ENCODE measurements at places on chromosomes 1 and 21. TPM values are rescaled to one million over a fixed set of nuclear protein-coding genes. Genes with fewer than 3 reads are reported as not detected.

DNA sequence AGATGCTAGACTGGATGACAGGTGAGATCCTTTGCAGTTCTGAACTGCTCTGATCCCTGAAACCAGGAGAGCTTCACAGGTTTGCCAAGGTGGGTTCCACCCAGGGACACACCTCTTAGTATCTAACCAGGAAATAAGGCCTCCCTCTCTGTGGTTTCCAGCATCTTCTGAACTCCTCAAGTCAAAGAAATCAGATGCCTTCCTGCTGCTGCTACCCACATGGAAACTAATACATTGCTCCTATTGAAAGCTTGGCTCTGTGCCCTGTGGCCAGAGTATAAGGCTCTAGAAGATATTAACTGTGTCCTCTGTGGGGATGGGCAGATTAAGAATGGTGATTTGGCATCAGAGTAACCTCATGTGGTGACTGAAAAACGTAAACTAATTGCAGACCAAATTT is 75.0 kb upstream of the MRPS6 start:
- DNase-seq = no peak

Gene SPATA46
- polyA plus RNA-seq = not detected

Gene GNAT2
- polyA plus RNA-seq = not detected

Gene GMEB1
- 9.7 TPM for polyA plus RNA-seq

Gene HSPA6
- polyA plus RNA-seq = 0.67 TPM

DNA sequence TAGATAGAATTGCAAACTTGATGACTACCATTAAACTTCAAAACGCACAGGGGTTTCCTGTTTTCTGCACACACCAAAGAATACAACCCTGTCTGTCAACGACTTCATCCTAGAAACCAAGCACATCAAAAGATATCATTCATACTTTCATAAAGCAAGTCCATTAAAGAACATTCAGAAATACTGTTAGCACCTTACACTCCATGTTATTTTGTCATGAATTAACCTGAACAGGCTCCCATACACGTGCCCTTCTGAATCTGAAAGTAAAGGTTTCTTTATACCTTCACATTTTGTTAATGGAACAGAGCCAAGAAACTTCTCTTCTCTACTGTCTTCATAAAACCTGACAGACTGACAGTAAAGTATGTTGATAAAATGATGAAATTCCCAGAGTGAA is 46.1 kb downstream of the PUM1 start:
- DNase-seq = no peak

Gene ARHGEF10L
- polyA plus RNA-seq = 29.4 TPM

Gene SDC3
- 36.0 TPM for polyA plus RNA-seq

GRCh38 chr1:10730985-10731384 is 65.5 kb downstream of the CASZ1 start:
- no peak for DNase-seq

DNA sequence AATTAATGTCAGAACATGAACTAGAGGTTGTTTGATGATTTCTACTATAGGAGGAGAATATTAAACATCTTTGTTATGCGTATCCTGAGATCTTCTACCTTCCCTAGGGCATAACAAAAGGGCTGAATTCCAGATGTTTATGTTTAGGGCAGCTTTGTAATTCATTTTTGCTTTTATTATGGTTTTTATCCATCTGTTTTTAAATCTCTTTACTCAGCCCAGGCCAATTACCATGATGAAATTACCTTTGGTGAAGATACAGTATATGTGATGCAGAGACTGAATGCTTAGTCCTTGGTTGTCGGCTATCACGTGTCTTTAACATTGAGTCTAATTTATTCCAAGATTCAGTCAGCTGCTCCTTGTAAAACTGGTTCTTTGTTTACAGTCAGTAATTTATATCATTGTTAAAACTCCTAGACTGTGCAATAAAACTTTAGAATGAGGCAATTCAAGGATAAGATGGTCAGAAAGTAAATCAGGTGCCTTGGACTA is 176.9 kb downstream of the CTH start:
- DNase-seq = no peak

DNA sequence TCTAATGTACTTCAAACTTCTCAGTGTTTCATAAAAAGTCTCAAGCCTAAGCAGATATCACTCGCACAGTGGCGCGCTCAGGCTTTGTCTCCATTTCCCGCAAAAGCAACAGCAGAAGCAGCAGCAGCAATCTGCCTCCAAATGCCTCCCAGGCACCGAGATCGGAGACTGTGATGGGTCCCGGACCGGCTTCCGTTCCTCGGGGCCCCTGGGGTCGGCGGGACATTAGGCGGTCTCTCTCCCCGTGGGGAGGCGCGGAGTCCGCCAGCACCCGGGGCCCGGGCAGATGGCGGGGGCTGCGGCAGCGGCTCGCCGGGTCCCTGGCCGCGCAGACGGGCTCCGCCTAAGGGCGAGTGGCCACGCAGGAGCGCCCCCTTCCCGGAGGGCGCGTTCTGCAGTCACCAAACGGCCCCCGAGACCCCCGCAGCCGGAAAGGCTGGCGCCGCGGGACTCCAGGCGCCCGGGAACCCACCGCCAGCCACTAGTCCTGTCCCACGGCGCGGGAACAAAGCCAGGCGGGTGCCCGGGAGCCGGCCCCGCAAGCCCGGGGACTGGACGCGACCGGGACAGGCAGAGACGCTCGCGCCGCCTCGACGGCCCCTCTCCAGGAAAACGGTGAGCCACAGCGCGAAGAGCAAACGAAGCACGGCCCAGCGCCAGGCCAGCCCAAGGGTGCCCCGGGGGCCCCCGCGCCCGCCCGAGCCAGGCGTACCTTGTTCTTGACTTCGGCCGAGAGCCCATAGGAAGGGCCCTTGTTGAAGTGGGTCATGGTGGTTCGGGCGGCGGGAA is 590 bp downstream of the CNN3 start:
- peak; percentile 81 for DNase-seq

GRCh38 chr1:168291222-168291837 is 10.7 kb downstream of the TBX19 start:
- no peak for DNase-seq

Gene AKR7A3
- 1.6 TPM for polyA plus RNA-seq

DNA sequence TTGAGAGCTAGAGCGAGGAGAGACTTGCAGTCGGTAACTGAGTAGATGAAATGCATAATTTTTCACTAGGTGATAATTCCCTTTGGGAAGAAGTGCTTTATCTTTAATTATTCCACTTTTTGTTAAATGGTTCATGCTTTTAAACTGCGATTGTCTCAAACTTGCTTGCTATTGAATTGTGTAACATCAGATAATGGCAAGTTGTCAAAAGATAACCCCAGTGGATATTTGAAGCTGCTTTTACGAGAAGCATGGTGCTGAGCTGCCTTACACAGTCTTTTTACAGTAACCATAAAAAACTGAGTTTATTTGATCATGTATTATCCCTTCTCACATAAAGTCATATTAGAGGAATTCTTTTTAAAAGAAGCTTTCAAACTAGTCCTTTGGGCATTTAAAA is 30.2 kb downstream of the TMEM50B start:
- DNase-seq = no peak

DNA sequence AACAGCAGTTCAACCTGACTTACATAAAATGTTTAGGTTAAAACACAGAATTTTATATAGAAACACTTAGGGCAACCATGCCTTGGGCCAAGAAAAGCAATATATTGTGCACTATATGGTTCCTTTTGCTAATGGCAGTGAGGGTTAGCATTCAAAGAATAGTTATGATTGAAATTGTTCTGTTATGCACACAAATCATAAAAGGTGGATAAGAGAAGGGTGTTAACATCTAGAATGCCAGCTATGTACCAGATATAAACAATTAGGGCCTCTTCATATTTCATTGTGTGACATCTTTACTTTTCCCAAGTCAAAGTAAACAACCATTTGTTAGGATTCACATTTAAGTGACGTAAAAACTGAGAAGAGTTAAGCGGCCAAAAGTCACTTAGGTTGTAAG is 308.0 kb upstream of the B3GALT2 start:
- no peak for DNase-seq

GRCh38 chr1:18989176-18989799 is 32.8 kb upstream of the IFFO2 start:
- no peak for DNase-seq

Gene CD84
- 3.2 TPM for polyA plus RNA-seq

Gene KRTAP10-3
- not detected for polyA plus RNA-seq

- no peak for DNase-seq
Observed at GRCh38 chr1:215986401-215986800, 419.3 kb downstream of the KCTD3 start.

DNA sequence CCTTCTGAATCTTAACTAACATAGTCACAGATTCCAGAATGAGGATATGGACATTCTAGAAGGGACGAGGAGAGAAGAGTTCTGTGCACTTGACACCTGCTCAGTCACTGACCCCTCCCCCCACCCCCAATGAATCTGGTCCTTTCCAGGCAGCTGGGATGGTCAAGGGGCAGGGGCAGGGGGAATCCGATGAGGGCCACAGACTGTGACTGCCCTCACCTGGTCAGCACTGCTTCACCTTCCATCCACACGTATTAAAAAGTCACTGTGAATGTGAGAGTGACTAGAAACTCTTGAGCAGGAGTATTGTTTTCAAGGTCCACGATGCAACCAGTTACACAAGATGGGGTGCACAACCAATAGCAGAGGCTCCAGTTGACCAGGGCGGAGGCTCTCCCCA is 9.5 kb upstream of the PRAMEF12 start:
- no peak for DNase-seq

DNA sequence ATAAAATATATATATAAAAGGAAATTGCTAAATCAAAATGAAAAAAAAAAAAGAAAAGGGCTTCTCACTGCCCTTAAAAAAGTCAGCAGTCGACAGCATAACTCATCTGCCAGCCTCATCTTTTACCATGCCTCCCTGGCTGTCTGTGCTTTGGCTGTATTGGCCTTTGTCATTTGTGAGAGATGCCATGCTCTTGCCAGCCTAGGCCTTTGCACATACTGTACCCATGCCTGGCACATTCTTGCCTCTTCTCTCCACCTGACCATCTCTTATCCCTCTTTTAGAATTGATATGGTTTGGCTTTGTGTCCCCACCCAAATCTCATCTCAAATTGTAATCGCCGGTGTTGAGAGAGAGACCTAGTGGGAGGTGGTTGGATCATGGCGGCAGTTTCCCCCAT is 37.1 kb downstream of the DIRAS3 start:
- DNase-seq = no peak

DNA sequence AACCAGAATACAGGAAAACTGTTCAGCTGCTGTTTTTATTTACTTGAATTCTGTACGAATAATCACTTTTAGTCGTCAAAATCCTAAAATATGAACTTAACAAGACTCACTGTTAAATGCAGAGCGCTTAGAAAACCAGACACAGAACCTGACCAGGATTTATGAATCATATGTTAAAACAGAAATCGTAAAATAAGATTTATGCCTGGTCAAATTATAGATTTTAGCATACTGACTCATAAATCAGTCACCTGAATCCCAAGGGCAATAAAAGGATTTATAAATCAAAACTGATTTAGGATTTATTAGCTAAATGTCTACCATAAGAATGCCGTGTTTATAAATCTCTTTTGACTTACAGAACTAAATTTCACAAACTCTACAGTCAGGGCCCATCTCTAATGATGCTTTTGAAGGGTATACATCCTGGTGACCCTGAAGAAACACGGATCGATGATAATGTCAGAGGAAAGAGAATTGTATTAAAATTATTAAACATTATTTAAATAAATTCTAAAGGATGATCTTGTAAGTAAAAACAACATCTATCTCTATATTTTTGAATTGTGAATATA is 28.8 kb downstream of the CYYR1 start:
- no peak for DNase-seq

DNA sequence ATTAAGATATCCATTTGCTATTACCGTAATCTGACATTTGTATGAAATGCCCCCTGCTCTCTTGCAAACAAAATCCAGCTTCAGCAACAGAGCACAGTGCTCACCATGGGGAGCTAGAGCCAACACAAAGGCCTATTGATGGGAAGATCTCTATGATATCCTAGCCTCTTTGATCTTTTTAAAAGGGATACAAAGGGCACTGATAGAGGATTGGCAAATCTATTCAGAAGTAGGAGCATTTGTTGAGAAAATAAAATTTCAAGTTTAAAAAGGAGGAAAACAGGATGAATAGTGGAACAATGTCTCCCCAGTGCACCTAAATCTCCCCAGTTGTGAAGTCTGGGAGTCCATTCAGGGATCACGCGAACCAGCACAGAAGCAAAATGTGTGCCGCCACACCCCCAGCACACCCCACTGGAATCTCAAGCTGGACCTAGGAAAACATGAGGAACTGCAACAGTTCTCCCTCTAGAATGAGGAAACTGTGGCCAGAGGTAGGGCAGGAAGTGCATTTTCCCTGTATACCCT is 32.2 kb downstream of the MRAP start:
- DNase-seq = no peak

Gene TNFSF18
- 0.22 TPM for polyA plus RNA-seq

DNA sequence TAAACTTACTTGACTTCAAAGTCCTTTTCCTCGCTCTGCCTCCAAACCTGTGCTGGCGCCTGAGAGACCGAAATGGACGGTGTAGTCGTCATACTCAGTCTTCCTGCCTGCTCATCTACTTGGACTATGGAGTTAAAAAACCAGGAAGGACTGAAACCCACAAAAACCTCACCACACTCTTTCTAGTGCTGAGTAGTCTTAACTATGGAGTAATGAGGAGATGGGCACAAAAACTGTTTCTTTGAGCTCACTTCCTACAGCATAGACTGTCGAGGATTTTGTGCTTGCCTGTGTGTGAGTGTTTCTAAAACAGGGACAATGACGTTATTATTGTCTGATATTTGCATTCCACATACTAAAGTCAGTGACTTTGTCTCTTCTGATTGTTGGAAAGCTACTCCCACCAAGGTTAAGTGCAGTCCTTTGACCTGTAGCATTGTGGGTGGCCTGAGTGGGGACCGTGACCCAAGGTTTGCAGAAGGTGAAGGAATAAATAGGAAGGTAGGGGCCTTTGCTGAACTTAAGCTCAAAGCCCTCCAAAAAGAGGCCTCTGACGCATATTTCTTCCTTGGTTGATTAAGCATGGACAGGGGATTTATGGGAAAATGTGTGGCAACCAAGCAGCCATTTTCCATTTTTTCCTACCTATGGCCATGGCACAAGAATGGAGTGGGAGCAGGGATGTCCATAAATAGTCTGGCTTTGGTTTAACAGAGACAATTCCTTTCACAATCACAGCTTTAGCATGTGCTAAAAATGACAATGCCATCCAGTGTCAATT is 109.6 kb downstream of the ZBTB18 start:
- DNase-seq = no peak

Gene LCE2B
- polyA plus RNA-seq = not detected

DNA sequence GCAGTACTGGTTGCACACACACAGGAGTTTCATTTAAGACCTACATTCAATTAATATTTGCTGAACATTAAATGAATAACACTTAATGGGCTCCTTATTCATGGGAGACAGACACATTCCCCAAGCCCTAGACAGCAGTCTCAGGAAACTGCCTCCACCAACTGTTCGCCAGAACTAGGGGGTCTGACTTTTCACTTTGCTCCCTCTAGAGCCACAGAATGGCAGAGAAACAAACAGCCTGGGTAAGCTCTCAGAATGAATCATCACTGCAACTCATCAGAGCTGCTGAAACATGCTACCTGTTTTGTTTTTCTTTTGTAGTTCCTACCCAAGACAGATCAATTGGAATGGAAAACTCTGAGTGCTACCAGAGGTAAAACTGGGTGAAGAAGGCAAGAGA is 31.7 kb downstream of the ELK4 start:
- no peak for DNase-seq

- DNase-seq = no peak
Observed at GRCh38 chr1:232476538-232476950, 153.4 kb downstream of the SIPA1L2 start.
